ENCODE measurements at places on chromosomes 3 and 15. TPM values are rescaled to one million over a fixed set of nuclear protein-coding genes. Genes with fewer than 3 reads are reported as not detected.

DNA sequence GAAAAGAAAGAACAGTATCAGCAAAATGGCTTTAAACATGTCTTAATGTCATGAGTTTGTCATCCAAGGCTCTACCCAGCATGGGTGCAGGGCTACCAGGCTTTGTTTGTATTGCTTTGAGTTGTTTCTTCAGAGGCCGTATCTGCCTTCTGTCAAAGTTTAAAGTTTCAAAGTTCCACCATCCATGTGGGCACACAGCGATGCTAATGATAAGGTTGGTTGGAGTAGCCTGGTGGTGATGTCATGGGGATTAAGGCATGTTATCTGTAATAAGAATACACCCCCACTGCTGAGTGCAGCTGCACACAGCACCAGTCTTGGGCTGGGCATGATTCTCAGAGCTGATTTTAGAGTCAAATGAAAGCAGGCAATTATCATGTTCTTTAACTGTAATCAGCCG, 72.0 kb upstream of the LRTM1 start:
- DNase-seq = peak; percentile 11

GRCh38 chr3:157370867-157371266, 65.8 kb upstream of the PTX3 start:
- peak; percentile 27 for DNase-seq

GRCh38 chr15:64461721-64462162, 1.4 kb downstream of the ZNF609 start:
- peak; percentile 41 for DNase-seq

GRCh38 chr15:52261498-52262242, 33.9 kb downstream of the MYO5C start:
- peak; percentile 88 for DNase-seq

- DNase-seq = no peak
Measured at GRCh38 chr3:53677413-53677812, 168.8 kb downstream of the CHDH start.

DNA sequence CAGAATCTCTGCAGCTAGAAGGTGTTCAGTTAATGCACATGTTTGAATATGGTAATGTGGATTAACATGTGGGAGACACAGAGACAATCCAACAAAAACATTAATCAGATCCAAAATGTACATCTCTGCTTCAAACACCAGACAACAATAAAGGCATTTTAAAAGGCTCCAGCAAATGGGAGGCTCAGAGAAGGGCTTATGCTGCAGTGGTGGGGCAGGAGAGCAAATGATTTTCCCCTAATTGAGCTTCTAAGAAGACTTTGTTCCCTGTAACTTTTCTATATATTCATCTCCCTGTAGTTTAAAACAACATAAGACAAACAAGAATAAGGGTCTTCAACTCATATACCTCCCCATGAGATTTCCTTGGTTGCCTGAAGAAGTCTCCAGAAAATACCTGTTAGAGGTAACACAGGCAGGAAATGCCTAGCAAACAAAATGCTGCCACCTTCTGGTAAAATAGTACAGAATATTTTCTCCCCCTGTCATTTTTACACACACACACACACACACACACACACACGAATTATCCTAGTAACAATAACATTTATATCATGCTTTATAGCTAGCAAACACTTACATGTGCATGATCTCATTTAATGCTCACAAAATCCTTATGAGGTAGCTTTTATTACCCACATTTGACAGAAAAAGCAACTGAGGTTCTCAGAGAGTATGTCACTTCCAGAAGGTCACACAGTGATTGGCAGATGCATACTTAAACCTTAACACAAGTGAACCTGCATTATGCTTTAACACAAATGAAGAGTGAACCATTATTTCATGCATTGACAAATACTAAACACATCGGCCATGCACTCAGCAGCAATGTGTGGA, 123.4 kb upstream of the MB21D2 start:
- DNase-seq = peak; percentile 55

- DNase-seq = peak; percentile 37
Measured at GRCh38 chr3:112375117-112375516, 42.2 kb downstream of the CD200 start.

DNA sequence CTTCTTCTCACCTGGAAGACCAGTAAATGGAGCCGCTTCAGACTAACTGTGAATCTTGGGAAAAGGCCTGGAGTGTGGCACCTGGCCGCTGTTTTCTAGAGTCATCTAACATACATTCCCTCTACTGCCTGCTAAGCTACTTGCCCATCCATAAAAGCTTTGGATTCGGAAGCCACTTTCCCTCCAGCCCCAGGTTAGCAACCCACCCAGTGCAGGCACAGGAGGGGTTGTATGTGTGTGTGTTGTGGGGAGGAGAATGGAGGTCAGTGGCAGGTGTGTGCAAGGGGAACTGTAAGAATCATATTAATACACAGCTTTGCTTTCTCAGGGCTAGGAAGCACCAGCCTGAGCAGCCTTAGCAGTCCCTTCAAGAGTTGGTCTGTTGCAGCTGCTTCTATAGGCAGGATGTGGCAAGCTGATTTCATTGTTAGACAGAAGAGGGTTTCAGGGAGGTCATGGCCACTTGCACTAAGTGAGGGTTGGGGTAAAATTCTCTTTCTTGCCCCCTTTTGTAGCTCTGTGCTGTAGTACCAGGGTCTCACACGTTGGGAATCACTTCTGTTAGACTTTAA, 8.9 kb downstream of the NSUN3 start:
- no peak for DNase-seq

- peak; percentile 85 for DNase-seq
Measured at GRCh38 chr15:40044717-40045571, 6.0 kb upstream of the SRP14 start.

- no peak for DNase-seq
Measured at GRCh38 chr3:85933326-85933725, 974.5 kb downstream of the CADM2 start.

- DNase-seq = no peak
Measured at GRCh38 chr15:84839714-84840113, 22.6 kb downstream of the ALPK3 start.

DNA sequence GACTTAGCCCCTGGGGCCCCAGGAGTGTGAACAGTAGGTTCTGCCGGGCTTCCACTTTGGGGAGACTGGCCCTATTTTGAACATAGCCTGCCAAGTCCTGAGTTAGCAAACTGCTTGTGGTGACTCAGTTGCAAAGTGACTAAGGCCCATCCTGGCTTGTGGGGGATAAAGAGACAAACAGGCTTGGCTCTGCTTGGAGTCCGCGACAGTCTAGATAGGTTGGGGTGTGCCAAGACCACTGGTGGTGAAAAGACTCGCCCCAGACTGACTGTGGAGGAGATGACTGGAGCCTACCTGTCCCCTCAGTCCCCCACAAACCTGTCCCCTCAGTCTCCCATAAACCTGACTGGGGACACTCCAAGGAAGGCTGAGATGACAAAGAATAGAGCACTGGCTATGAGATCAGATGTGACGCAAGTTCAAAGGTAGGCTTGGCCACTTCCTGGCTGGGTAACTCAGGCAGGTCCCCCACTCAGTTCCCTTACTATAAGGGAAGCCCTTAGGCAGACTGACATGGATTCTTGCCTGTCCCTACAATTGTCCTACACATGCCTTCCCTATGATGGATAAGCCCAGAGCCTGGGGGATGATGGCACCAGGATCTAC, 4.3 kb downstream of the DNASE1L3 start:
- no peak for DNase-seq

- DNase-seq = peak; percentile 53
Measured at GRCh38 chr3:116135457-116136085, 309.7 kb downstream of the LSAMP start.

GRCh38 chr3:133457465-133458067, 57.7 kb downstream of the BFSP2 start:
- DNase-seq = no peak

DNA sequence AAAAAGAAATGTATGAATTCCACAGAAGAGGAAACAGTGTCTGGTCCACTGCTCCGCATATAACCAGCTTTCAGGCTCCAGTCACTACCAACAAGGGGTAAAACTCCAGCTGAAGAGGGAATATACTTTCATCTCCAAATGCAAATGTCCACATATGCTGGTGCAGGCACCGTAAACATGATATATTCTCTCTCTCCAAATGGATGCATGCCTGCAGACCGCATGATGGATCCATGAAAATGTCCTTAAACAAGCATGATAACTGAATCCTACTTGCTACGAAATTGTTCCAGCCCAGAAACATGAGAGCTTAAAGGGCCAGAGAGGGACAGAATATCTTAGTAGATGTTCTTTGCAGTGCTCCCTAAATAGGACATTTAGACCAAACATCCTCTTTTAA, 150.3 kb upstream of the FEZF2 start:
- DNase-seq = no peak

DNA sequence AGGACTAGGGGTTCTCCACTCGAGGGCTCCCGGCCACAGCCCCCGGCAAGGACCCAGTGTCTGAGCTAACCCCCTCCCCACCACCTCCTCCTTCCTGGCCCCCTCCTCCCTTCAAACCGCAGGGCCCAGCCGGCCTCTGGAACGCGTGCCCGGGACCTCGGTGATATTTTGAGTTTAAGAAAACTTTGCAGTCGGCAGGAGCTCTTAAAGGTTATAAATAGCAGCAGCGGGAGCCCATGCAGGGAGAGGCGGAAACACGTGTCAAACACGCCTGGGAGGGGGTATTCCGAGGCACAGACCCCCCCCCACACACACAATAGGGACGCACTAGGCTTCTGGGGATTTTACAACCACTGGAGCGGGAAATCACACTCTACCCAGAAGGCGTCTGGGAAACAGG, 3.1 kb upstream of the PTH1R start:
- DNase-seq = peak; percentile 82

Gene CATSPER2
- total RNA-seq = 3.8 TPM

Gene GRM2
- 0.69 TPM for total RNA-seq

Measured in cardiac muscle cell (in vitro differentiated cells and primary cell).